ENCODE measurements at places on chromosomes 3 and 15. TPM values are rescaled to one million over a fixed set of nuclear protein-coding genes. Genes with fewer than 3 reads are reported as not detected.

DNA sequence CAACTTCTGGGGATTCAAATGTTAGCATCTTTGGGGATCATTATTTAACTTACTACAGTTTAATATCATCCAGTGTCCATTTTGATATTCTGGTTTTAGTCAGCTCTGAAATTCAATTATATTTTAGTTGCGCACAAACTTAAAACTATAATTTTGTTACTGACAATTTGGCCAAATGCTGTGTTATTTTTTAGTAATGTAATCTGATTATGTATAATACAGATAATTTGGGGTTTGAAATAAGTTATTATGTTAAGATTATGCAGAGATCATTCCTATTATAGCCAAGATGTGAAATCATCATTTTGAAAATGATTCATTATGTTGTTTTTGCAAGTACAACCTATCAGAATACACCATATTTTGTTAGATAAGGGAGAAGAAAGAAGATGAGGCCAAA is 706.1 kb downstream of the ROBO2 start:
- no peak for DNase-seq

DNA sequence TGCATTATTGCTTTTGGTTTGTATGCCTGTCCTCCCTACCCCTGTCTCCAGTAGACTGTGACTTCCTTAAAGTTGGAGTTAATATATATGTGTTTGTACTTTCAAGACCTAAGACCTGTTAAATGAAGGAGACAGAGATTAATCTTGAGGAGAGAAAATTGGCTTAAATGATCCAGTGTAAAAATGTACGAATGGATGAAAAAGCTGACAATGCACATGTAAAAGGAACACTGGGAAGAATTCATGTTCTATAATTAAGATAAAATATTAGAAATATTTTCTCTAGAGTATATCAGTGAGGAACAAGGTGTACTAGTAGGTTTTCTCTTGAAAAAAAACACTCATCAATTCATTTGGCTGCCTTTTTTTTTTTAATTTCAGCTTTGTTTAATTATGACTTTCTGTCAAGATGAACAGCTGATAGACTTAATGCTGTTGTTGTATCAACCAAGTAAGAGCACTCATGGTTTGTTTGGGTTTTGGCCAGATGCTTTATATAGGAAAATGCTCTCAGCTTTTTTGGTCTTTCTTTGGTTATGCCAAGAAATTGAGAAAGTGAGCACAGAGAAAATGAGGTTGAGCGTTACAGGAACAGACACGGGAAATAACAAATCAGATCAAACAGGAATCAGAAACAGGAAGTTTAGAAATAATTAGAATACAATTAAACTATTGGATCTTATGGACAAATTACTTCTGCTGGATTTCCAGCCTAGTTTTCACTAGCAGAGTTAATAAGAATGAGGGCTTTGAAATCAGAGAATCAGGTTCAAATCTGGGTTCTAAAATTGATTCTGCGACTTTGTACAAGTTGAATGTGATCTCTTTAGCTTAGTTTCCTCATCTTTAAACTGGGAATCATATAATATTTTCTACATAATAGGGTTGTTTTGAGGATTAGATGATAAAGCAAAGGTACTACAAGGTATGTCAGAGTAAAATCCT is 38.3 kb upstream of the AADAC start:
- DNase-seq: no peak

GRCh38 chr15:70672081-70672480 is 91.3 kb downstream of the UACA start:
- no peak for DNase-seq

DNA sequence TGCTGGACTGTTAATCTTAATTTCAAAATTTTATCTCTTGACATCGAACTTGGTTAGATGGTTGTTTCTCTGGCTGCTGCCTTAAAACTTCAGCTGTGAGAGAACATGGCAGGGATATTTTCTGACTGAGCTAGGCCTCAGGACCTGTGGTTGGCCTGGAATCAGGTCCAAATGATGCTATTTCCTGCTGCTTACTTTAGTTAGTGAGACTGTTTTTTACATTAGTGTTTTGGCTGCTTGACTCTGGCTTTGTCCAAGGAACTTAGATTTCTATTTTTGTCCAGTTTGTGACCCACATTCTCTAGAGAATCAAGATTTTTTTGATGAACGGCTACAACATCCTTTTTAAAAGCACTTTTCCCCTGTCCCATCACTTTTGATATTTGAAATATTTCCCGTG is 497.9 kb upstream of the SGO1 start:
- no peak for DNase-seq

GRCh38 chr15:39881790-39882189 is 38.3 kb downstream of the GPR176 start:
- no peak for DNase-seq

DNA sequence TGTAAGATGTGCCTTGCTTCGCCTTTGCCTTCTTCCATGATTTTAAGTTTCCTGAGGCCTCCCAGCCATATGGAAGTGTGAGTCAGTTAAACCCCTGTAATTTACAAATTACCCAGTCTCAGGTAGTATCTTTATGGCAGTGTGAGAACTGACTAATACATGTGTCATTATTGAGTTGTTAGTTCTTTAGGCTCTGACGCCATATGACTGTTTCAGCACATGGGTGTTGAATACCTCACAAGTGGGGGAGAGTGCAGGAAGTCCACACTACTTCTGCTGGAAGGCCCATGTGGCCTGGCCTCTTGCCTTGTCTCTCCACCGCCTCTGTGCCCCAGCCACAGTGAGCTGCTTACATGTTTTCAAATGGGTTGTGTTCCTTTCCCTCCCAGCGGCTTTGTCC is 28.5 kb downstream of the MFSD1 start:
- DNase-seq: no peak

GRCh38 chr3:116226266-116226665 is 219.0 kb downstream of the LSAMP start:
- no peak for DNase-seq

DNA sequence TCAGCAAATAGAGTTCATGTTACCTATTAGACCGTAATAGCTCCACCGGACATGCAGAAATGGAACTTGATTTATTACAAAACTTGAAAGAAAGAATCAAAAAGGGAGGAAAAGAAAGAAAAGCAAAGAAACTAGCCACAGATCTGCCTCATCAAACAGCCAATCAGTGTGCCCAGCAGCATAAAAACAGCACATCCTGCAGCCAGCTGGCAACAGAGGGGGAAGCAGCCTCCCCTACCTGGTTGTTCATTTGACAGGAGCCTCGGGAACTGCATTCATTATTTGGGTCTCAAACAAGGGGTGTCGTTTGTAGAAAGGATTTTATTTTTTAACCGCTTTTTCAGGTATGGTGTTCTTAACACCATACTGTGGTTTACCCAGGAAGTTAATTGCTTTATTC is 181.5 kb upstream of the TOPAZ1 start:
- DNase-seq: no peak

- DNase-seq: no peak
Measured at GRCh38 chr15:40603935-40604334, 9.9 kb downstream of the KNL1 start.

GRCh38 chr3:38151667-38152265 is 13.3 kb downstream of the MYD88 start:
- no peak for DNase-seq

- no peak for DNase-seq
Measured at GRCh38 chr3:72079369-72079872, 294.5 kb upstream of the PROK2 start.

GRCh38 chr3:37179144-37179967 is 5.0 kb upstream of the LRRFIP2 start:
- no peak for DNase-seq

DNA sequence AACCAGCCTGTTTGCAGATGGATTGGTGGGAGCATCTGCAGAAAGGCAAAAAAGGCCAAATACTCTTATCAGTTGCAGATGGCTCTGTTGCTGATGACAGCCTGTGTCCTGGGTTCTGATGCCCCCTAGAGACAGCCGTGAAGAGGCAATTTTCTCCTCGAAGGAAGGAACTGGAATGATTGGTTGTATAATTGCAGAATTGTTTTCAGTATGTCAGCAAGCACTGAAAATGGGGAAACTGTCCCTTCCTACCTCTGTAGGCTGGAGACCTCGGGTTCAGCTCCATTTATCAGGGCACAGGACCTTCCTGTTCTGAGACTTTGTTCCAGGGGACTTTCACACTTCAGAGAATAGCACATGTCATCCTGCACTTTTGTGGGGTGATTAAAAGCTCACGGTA is 103.0 kb downstream of the PGPEP1L start:
- DNase-seq: no peak

- DNase-seq: no peak
Measured at GRCh38 chr3:167691366-167691765, 37.6 kb upstream of the WDR49 start.

GRCh38 chr3:13509816-13510192 is 29.7 kb downstream of the HDAC11 start:
- DNase-seq: no peak

DNA sequence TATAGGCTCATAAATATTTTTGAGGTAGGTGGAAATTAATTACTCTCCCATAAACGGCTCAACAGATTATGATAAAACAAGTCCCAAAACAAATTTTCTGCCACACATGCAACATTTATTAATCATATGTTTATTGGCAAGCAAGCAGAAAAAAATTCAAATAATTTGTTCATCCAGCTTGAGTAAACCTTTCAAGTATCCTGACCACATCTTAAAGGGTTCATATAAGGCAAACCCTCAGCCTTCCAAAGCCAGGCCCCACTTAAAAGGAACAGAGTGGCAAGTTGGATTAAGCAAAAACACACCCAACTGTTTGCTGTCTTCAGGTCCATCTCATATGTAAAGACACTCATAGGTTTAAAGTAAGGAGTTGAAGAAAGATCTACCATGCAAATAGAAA is 1042.3 kb downstream of the DIPK2A start:
- DNase-seq: no peak

GRCh38 chr3:188294823-188295487 is 141.0 kb downstream of the LPP start:
- DNase-seq: no peak

DNA sequence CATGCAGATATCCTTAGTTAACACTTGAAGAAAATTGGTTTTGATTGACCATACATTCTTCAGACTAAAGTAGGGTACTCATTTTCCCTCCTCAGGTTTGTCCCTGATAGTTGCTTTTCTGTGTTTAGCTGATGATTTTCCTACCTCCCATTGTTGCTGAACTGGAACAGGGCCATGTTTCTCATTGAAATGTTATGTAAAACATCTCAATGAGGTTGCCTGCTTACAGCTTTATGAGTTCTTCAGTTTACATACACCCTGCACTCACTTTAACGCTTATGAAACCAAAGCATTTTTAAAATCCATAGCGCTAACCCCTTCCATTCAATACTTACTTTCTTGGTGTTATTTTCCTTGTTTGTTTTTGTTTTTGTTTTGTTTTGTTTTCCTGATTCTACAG is 61.9 kb downstream of the HMG20A start:
- no peak for DNase-seq

DNA sequence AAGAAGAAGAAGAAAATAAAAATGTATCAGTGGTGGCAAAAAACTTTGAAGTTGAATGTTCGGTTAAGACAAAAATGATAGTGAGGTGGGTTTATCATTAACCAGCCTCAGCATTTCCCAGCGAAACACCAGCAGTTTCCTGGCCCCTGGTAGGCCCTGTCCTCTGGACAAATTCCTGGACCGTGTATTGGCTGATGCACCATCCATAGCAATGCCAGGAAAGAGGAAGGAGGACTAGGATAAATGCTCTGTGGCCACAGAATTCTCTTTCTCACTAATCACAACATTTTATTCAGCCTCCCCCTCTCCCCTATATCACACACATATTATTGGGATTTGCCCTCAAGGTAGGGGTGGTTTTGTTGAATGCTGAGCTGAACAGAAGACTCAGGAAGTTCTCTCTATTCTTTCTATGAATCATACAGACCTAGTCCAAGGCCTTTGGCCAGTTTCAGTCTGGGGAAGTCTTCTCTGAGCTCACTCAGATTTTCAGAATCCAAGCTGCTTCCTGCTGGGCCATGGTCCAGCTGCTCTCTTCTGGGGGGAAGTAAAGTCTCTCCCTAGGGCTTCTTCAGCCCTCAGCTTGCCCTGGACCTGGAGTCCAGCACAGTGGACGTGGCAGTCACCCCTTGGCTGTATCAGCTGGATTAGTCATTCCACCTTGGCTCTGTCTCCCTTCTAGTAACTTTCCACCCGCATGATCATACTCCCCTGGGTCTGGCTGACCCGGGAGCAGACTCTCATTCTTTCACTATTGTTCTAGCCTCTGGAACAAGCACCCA is 27.6 kb downstream of the SLC28A1 start:
- DNase-seq: no peak

DNA sequence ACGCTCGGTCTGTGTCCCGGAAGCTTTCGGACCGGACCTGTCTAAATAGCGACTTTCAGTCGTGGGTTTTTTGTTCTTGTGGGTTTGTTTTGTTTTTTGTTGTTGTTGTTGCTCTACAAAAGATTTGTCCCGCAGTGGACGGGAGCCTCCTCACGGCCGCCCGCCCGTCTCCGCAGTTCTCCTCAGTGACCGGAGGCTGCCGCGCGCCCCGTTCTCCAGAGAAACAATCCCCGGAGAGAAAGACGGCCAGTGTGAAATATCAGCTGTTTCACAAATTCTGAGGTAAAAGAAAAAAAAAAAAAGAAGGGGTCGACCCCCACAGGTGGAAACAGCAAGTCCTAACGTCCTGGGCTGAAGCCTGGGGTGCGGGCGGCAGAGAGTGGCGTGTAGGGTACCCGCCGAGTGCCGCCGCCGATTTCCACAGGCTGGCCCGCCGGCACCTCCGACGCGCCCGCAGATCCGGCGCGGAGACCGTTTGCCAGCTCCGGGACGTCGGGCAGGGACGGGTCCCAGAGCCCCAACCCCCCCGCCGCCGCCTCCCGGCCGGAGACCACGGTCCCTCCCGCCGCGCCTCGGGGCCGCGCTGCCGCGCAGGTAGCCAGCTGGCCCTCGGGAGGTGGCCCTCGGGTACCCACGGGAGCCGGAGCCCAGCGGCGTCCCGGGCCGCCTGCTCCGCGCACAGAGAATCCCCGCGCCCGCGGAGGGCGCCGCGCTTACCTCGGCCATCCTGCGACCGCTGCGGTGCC is 478 bp downstream of the BNC1 start:
- no peak for DNase-seq

DNA sequence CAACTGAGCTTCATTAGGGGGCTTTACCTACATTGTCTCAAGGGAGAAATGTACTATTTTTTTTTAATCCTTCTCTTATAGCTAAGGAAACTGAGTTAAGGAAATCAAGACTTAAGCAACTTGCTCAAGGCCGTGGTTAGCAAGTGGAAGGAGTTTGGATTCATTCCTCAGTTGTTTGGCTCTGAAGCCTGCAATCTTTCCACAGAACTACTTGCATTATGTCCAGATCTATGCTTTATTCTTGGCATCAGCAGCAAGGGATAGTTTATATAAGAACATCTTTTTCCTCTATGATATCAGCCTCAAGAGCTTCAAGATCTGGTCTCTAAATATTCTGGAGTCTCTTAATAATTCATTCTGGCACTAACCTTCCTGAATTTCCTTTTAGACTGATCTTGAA is 182.4 kb downstream of the SV2B start:
- DNase-seq: no peak

- DNase-seq: no peak
Measured at GRCh38 chr3:134993011-134993410, 198.0 kb downstream of the EPHB1 start.

GRCh38 chr3:197234947-197235914 is 63.2 kb downstream of the DLG1 start:
- DNase-seq: no peak

SIDT1 gene
- 20.6 TPM for polyA plus RNA-seq

CPLX3 gene
- polyA plus RNA-seq: not detected

AGBL1 gene
- not detected for polyA plus RNA-seq

PPP4R2 gene
- 46.1 TPM for polyA plus RNA-seq

GRM2 gene
- polyA plus RNA-seq: not detected

TGFBR2 gene
- 131 TPM for polyA plus RNA-seq

SERINC4 gene
- 3.5 TPM for polyA plus RNA-seq

AP3B2 gene
- 0.20 TPM for polyA plus RNA-seq

GOLGA8K gene
- not detected for polyA plus RNA-seq

C2CD4A gene
- polyA plus RNA-seq: not detected
